ENCODE measurements at places on chromosomes 5 and 9. TPM values are rescaled to one million over a fixed set of nuclear protein-coding genes. Genes with fewer than 3 reads are reported as not detected.

Gene AMBP
- total RNA-seq, result 3,440 TPM

Gene KIAA1958
- total RNA-seq, result 4.5 TPM

Gene BTNL8
- total RNA-seq, result 0.67 TPM

Gene HAVCR2
- total RNA-seq, result 9.4 TPM

Gene ADAMTS6
- 0.92 TPM for total RNA-seq

Gene SPARC
- 116 TPM for total RNA-seq

Gene NUDT2
- total RNA-seq, result 10.6 TPM

Gene POLR1E
- total RNA-seq, result 15.5 TPM

Gene SLC34A1
- total RNA-seq, result 1.0 TPM

Gene OTULINL
- 4.1 TPM for total RNA-seq

Gene C9orf50
- not detected for total RNA-seq

Gene FOXI1
- not detected for total RNA-seq

Gene ARID3C
- 2.2 TPM for total RNA-seq

Gene SPINK1
- total RNA-seq, result 53.7 TPM

Gene FRRS1L
- total RNA-seq, result 0.51 TPM

Gene JAKMIP2
- 0.25 TPM for total RNA-seq

Gene KIF4B
- total RNA-seq, result 0.05 TPM

Gene SLC46A2
- total RNA-seq, result not detected

Gene AGXT2
- 67.9 TPM for total RNA-seq

Gene PCDHGA7
- 0.67 TPM for total RNA-seq

Gene DBN1
- 4.9 TPM for total RNA-seq

Gene ZNF658
- 2.9 TPM for total RNA-seq

Gene ECM2
- 42.0 TPM for total RNA-seq

Gene RXFP3
- not detected for total RNA-seq

Gene GARIN3
- not detected for total RNA-seq

Gene CARTPT
- not detected for total RNA-seq

Gene HDHD3
- total RNA-seq, result 26.9 TPM

Gene CETN3
- total RNA-seq, result 9.4 TPM

Gene EPB41L4B
- total RNA-seq, result 42.6 TPM

Gene CDH18
- total RNA-seq, result 0.19 TPM

Gene FAM78A
- total RNA-seq, result 2.1 TPM

Gene INSL6
- not detected for total RNA-seq

Gene TEX48
- not detected for total RNA-seq

Gene PCDHA1
- total RNA-seq, result not detected

Gene PTGER4
- 3.6 TPM for total RNA-seq

Gene SYNPO
- 1.1 TPM for total RNA-seq

Gene IFNA21
- total RNA-seq, result not detected

Gene SOX30
- under 0.01 TPM for total RNA-seq

Gene DBH
- total RNA-seq, result 2.4 TPM

Gene CDC20B
- total RNA-seq, result not detected

Gene EXOSC2
- total RNA-seq, result 16.6 TPM

Gene MYMK
- not detected for total RNA-seq

Gene FGF10
- total RNA-seq, result 0.25 TPM

Gene TTC39B
- total RNA-seq, result 11.7 TPM

Measured in liver (tissue), 10 donors.